ENCODE measurements at places on chromosomes 3 and 15.

DNA sequence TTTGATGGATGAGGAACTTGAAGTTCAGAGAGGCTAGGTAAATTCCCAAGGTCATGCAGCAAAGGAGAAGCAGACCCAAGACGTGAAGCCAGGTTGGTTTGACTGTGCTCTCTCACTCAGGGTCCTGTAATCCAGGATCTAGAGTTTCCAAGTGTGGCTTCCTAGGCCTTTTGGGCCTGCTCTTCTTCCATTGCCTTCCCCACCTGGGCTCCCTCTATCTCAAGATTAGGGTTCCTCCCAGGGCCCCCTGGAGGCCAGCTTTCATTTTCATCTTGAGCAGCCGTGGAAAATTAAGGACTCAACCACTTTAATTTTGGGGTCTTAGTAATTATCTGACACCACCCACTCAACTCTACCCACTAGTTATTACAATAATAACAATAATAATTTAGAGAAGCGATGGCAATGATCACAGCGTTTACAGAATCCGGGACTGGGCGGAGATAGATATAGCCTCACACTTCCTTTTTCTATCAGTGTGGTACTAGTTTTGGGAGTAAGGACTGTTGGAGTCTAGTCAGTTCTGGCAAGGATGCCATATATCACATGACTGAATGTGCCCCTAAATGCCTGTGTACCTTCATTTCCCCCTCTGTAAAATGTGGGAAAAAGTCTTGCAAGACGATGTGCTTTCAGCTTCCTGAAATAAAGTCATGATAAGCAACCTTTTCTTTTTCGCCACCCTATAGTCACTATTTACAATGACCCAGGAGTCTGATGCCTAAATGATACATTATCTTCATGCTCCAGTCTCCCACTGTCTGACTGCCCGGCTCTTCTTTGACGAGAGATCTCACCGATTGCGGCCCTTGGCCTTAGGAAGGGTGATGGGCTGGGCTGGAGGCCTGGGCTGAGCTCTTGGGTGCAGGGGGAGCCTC, 30.2 kb upstream of the MAGEF1 start:
- no peak for DNase-seq

DNA sequence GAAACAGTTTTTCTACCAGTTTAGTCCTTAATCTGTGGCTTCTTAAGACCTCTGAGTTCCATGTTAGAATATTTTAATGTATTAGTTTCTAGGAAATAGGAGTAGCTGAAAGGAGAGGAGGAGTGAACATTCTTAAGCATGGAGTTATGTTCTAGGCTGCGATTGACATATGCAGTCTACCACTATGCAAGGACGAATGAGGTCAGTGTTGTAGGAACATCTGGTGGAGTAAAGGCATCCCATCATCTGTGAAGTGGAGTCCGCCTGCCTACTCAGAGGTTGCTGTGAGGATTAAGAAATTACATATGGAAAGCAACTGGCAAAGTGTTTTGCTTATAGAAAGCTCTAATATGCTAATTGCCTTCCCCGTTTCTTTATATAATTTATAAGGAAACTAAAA, 45.1 kb downstream of the SNAPC5 start:
- no peak for DNase-seq

DNA sequence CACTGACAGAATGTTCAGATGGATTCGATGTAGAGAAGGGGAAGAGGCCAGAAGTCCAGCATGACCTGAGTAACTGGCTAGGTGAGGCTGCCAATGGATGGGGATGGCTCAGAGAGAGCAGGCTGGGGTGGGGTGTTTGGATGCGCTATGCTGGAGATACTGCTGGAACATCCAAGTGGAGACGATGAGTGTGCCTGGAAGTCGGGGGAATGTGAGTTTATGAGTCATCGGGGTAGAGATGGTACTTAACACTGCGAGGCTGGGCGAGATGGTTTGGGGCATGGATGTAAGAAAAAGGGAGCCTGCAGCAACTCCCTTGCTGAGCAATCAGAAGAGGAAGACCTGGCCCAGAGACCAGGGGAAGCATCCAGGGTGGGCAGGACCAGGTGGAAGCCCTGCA, 180.7 kb downstream of the SLCO3A1 start:
- DNase-seq: no peak

GRCh38 chr3:156463123-156463522, 91.8 kb downstream of the SSR3 start:
- no peak for DNase-seq

DNA sequence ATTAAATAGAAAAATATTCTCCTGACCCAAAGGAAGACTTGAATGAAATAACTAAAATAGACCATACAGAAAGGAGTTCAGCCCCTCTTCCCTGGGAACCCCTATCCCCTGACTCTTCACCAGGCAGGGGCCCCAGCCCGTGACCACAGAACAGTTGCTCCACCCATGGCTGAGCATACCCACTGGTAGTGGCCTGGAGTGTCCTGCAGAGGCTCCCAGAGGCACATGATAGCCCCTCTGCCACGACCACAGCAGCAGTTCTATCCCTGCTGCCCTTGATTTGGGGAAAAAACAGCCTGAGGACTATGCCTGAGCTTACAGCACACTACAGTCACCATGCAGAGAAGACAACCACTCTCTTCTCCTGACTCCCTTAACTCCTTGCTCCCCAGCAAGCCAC, 31.8 kb downstream of the TTC14 start:
- DNase-seq: no peak

GRCh38 chr15:78265752-78266224, 1.4 kb downstream of the DNAJA4 start:
- DNase-seq: no peak

GRCh38 chr3:9976721-9977709, 9.6 kb downstream of the EMC3 start:
- no peak for DNase-seq

DNA sequence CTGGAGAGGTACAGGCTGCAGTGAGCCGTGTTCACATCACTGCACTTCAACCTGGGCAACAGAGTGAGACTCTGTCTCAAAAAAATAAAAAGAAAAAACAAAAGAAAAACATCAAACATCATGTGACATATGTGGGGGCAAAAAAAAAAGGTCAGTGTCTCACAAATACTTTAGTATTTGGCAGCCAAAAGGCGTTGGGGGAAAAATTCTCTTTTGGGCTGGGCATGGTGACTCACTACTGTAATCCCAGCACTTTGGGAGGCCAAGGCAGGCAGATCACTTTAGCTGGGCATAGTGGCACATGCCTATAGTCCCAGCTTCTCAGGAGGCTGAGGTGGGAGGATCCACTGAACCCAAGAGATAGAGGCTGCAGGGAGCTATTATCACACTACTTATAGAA, 47.6 kb downstream of the TMCC1 start:
- no peak for DNase-seq

GRCh38 chr15:22810853-22811338, 24.5 kb downstream of the NIPA1 start:
- no peak for DNase-seq
